NCI-H1694 (cell line): ENCODE measurements at places on chromosomes 7 and 10.

DNA sequence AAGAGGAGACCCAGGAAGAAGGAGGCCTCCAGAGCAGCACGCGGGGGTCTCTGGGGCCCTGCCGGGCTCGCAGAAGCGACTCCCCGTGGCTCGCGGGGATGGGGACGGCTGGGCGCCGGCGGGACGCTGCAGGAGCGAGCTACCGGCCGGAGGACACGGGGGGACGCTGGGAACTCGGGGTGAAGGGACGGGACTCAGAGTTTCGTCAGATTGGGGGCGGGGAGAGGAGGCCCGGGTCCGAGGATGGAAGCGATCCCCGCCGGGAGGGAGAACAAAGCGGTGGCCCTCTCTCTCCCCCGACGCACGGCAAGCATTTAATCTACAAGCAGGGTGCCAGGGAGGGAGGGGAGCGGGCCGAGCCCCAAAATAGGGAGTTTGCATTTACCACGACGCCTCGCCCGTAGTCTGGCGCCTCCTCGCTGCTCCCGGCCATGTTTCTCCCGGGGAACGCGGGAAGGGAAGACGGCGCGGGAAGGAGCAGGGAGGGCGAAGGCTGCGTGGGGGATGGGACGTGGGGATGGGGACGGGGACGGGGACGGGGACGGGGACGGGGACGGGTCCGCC, at the start of gene PRTFDC1:
Gene PRTFDC1 (minus strand): TSS at position 464 of the 564 bp plus-strand sequence. CDS start 31 bp downstream, at position 433.
- DNase-seq = no peak

GRCh38 chr7:39950473-39951225, 593 bp downstream of the CDK13 start:
- no peak for DNase-seq

- DNase-seq = no peak
Measured at GRCh38 chr10:75048669-75049098, 62.8 kb upstream of the SAMD8 start.

- DNase-seq = no peak
Measured at GRCh38 chr10:48932831-48933664, 6.6 kb downstream of the LRRC18 start.

DNA sequence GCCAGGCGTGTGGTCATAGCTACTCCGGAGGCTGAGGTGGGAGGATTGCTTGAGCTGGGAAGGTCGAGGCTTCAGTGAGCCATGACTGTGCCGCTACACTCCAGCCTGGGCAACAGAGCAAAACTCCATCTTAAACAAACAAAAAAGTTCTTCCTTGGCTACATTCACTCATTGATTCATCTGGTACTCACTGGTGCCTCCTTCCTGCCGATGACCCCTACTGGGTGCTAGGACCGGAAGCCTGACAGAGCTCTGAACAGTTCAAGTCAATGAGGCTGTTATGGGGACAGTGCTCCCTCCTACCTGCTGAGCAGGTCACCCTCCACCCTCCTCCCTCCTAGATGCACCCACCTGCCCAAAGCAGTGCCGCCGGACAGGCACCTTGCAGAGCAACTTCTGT, 4.9 kb downstream of the PCOLCE start:
- DNase-seq = no peak

DNA sequence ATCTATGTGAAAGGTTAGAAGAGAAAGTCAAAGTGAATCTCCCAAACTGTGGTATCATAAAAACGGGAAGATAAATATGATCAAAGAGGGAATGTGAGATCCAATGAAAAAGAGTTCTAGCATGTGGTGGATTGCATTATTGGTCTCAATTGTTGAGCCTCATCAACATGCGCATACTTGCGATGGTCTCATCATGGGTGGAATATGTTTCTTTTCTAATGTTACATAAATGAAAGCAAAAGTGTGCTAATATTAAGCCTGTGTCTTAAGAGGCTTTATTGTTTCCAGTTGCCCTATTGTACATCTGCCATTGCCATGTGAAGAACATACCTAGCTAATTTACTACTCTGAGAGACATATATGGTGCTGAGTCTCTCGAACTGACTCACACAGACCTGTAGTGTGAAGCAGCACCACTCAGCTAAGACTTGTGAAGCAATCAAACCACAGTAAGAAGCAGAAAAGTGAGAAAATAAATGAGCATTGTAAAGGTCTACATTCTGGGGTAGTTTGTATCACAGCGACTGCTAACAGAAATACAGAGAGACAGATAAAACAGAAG, 645.5 kb upstream of the PCDH15 start:
- no peak for DNase-seq

GRCh38 chr7:105454095-105454747, 65.5 kb upstream of the SRPK2 start:
- no peak for DNase-seq

DNA sequence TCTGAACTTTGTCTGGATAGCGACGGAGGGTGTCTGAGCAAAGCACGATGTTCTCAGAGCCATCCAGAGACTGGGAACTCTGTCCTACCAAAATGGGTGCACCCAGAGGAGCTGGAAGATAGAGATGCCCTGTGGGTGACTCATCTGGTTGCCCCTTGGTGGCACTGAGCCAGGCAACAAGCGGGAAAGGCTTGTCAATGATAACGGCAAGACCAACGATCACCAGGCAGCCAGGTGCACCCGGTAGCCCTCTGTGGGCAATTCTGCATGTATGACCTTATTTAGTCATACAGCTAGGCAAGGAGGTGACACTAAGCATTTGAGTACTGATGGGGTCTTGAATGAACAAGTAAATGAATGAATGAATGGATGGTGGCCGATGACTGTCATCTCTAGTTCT, 2.8 kb upstream of the ELN start:
- DNase-seq = no peak

DNA sequence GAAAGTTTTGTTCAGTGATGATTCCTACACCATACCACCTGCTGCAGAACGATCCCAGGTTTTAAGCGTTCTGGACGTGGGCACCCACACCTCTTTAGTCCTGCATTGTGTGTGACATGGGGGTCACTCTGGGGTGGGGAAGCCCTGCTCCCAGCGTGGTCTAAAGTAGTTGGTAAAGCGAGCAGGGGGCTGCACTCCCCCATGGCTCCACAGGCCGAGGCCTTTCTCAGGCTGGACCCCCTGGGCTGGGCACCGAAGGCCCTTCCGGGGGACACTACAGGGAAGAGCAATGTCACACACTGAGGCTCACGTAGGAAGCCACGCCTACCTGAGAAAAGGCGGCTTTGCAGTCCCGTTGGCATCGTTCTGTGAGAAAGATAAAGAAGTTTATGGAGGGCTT, 12.3 kb downstream of the BRI3 start:
- DNase-seq = no peak

DNA sequence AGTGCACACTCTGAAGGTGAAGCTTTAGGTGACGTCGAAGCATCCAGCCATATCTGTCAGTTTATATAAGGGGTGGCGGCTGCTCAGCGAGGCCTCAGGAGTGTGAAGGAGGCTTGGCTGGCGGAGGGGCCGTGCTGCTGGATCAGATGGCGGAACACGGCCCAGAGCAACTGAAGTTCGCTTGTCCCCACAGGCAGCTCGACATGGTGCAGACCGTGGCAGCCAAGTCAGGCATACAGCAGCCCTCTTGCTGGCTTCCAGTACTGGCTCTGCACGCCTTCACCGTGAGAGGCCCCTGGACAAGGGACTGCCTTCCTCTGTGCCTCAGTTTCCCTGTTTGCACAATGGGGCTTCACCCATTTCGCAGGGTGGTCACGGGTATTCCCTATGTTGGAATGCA, 443.5 kb downstream of the DNAJB6 start:
- no peak for DNase-seq
